Progenitor cell of endocrine pancreas (in vitro differentiated cells): ENCODE measurements at places on chromosomes 13 and 19. TPM values are rescaled to one million over a fixed set of nuclear protein-coding genes. Genes with fewer than 3 reads are reported as not detected.

GRCh38 chr13:59343993-59344822 lies 819.5 kb downstream of the DIAPH3 start:
- no peak for DNase-seq
- peaks cover 7% of the 10 kb centered on the region for H3K27me3 ChIP-seq
- peaks cover 20% of the 10 kb centered on the region for H3K4me1 ChIP-seq

GRCh38 chr13:73235385-73235784 lies 176.6 kb downstream of the KLF5 start:
- H3K4me1 ChIP-seq = no peaks in the 10 kb centered on the region
- no peak overlapping the region for H3K27ac ChIP-seq
- DNase-seq = no peak
- no peak overlapping the region for H3K4me3 ChIP-seq
- H3K27me3 ChIP-seq = no peaks in the 10 kb centered on the region

GRCh38 chr13:26320766-26321165 lies 66.8 kb downstream of the CDK8 start:
- peaks cover 11% of the 10 kb centered on the region for H3K4me1 ChIP-seq
- no peaks in the 10 kb centered on the region for H3K27me3 ChIP-seq

DNA sequence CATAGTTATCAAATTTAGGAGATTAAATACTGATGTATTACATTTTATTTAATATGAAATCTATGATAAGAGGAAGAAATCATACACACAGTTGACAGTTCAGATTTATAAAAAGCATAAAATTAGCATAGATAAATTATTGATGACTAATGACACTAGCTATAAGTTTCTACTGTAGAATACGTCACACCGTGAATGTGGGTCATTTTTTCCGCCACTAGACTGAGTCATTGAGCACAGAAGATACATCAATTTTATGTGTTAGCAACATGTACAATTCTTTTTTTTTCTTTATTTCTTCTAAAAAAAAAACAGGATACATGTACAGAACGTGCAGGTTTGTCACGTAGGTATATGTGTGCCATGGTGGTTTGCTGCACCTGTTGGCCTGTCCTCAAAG lies 22.2 kb downstream of the AP2S1 start:
- H3K4me3 ChIP-seq = no peak overlapping the region
- H3K4me1 ChIP-seq = no peaks in the 10 kb centered on the region
- peaks cover 10% of the 10 kb centered on the region for H3K27me3 ChIP-seq
- H3K27ac ChIP-seq = no peak overlapping the region
- DNase-seq = no peak
- peaks cover 2% of the 10 kb centered on the region for H3K36me3 ChIP-seq

DNA sequence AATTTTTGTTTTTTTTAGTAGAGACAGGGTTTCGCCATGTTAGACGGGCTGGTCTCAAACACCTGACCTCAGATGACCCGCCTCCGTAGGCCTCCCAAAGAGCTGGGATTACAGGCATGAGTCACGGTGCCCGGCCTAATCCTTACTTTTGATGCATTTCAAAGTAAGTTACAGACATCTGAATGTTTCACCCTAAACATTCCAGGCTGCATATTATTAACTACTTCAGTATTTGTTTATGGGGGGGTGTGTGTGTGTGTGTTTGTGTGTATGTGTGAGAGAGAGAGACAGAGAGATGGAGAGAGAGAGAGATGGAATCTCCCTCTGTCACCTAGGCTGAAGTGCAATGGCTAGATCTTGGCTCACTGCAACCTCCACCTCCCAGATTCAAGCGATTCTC lies 13.1 kb downstream of the SULT2B1 start:
- peaks cover 10% of the 10 kb centered on the region for H3K27me3 ChIP-seq
- no peak overlapping the region for H3K4me3 ChIP-seq
- DNase-seq = no peak
- no peaks in the 10 kb centered on the region for H3K36me3 ChIP-seq

Gene LRP3
- total RNA-seq = 50.1 and 51.2 TPM in 2 replicates

- no peak overlapping the region for H3K4me3 ChIP-seq
- no peaks in the 10 kb centered on the region for H3K4me1 ChIP-seq
- no peaks in the 10 kb centered on the region for H3K27me3 ChIP-seq
- H3K36me3 ChIP-seq = no peaks in the 10 kb centered on the region
- DNase-seq = no peak
Observed at GRCh38 chr19:33706631-33707030, 84.9 kb downstream of the CHST8 start.

Gene CACNG7
- total RNA-seq = 0.18 TPM in 1 of 2 replicates, not detected in the other

- peaks cover 69% of the 10 kb centered on the region for H3K27me3 ChIP-seq
- no peak overlapping the region for H3K4me3 ChIP-seq
- no peak overlapping the region for H3K27ac ChIP-seq
- H3K4me1 ChIP-seq = peaks cover 14% of the 10 kb centered on the region
Observed at GRCh38 chr19:43779820-43780219, 953 bp downstream of the KCNN4 start.

DNA sequence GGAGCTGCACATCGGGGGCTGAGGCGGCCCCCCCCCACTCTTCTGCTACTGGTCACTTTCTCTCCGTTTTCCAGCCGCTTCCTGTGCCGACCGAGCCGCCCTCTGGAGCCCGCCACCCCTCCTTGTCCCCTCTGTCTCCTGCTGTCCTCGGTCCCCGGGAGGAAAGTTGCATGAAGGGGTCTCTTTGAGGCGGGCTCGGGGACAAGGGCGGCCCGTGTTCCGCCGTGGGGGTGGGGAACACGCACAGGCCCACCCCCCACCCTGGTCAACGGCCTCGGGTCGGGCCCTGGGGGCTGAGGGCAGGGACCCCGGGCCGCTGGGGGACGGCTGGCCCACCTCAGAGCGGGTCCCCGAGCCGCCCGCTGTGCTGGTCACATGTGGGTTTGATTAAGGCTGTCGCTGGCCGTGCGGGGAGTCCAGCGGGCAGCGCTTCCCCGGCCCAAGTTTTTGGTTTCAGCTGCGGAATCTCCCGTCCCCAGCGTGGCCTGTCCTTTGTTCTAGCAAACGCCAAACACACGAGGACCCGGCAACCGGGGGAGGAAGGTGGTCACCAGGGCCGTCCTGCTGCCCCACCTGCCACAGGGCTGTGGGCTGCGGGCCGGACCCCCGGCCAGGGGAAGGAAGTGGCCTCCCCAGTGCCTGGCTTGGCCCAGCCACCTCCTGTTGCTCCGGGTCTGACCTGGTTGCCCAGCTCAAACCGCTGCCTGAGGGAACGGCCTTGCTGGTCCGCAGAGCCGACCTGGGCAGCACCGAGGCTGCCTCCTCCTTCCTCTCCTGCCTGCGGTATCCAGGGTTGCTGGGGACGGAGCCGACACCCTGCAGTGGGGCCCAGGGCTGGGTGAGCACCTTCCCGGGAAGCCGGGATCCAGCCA lies 1.9 kb downstream of the EFNA2 start:
- DNase-seq = no peak

Gene MIA
- total RNA-seq = 4.6 and 8.5 TPM in 2 replicates

DNA sequence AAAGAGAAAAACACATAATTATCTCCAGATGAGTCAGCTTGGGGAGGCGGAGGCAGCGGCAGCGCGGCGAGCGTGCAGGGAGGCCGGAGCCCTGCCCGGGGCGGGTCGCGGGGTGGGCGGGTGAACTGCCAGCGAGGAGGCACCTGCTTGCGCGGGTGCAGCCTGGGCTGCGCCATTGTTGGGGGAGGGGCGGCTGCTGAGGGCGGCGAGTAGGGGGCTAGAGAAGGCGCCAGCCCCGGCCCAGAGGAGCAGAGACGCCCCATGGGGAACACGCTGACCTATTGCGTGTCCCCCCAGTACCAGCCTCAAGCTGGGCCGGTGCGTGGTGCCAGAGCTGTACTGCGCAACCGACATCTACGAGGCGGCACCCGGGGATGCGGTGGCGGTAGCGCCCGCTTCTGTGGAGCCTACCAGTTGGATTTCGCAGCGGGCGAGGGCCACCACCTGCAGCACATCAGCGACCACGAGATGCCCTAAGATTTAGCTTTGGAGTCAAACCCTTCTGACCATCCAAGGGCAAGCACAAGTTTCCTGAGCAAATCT lies 16.7 kb downstream of the ZNF100 start:
- DNase-seq = no peak
- H3K4me3 ChIP-seq = no peak overlapping the region
- H3K27ac ChIP-seq = no peak overlapping the region
- H3K27me3 ChIP-seq = no peaks in the 10 kb centered on the region
- H3K4me1 ChIP-seq = no peaks in the 10 kb centered on the region

Gene ZMYM5
- total RNA-seq = 21.5 and 22.5 TPM in 2 replicates

- peaks cover 22% of the 10 kb centered on the region for H3K36me3 ChIP-seq
- H3K4me1 ChIP-seq = peaks cover 40% of the 10 kb centered on the region
- DNase-seq = no peak
- H3K27me3 ChIP-seq = no peaks in the 10 kb centered on the region
- peak overlapping the region; percentile 17 for H3K27ac ChIP-seq
Observed at GRCh38 chr19:47644743-47645482, 36.0 kb downstream of the BICRA start.

DNA sequence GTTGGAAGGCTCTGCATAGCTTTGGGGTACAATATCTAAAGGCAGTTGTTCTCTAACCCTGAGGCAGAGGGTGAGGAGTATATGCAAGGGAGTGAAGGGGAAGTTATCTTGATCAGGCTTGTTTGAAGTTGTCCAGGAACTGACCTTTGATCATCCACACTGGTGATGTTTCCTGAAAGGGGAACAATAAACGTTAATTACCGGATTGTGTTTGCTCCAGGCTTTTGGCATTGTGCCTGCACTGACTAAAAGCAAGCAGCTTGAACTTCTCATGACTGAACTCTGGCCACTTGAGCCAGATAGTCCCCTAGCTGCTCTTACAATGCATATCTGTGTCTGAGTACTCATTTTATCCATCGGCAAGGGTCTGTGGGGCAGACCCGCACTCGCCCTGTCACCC lies 27.0 kb upstream of the ZNF726 start:
- H3K4me1 ChIP-seq = no peaks in the 10 kb centered on the region
- no peak overlapping the region for H3K27ac ChIP-seq
- no peaks in the 10 kb centered on the region for H3K36me3 ChIP-seq
- H3K4me3 ChIP-seq = no peak overlapping the region
- no peaks in the 10 kb centered on the region for H3K27me3 ChIP-seq

DNA sequence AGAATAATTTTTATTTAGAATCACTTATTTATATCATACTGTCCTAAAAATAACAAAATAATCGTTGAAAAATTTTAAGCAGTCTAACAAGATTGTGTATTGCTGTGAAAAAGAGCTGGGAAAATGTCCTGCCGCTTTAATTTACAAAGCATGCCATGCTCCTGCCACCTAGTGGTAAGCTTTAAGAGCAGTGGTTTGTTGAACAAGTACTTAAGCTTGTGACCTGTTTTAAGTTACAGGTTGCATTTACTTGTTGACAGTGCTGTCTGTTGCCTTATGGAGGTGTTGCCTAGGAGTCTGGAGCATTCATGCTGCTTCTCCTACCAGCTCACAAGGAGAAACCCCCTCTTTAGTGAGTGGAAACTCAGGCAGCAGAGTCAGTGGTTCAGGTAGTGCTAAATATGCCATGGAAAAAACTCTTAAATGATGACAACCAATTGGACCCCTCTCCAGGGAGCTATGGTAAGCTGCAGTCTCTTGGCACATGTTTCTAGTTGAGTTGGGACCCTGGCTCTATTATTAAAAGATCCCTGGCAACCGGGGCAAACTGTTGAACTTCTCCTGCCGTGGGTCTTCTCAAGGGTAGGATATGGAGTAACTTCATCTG lies 68.4 kb downstream of the SPATA13 start:
- no peaks in the 10 kb centered on the region for H3K27me3 ChIP-seq
- H3K4me1 ChIP-seq = peaks cover 16% of the 10 kb centered on the region

DNA sequence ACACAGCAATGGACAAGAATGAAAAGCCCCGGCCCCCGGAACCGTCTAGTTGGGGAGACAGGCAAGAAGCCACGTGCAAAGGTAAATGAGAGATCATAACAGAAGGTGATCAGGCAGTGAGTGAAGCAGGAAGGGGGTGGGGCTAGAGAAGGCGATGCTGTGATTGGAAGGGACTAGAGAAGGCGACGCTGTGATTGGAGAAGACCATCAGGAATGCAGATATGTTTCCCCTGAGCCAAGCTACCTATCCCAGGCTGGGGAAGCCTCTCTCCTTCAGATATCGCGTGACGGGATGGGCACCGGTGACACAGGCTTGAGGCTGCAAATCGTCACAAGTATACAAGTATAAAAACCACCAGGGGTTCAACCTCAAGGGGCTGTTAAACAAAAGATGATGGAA lies 21.8 kb downstream of the DCAF15 start:
- H3K4me1 ChIP-seq = peaks cover 2% of the 10 kb centered on the region
- no peaks in the 10 kb centered on the region for H3K27me3 ChIP-seq
- H3K4me3 ChIP-seq = no peak overlapping the region
- DNase-seq = no peak
- H3K27ac ChIP-seq = peak overlapping the region; percentile 91

GRCh38 chr13:32659736-32660135 lies 73.5 kb downstream of the PDS5B start:
- H3K27me3 ChIP-seq = no peaks in the 10 kb centered on the region
- no peak for DNase-seq
- H3K27ac ChIP-seq = peak overlapping the region; percentile 59

GRCh38 chr13:99313941-99314340 lies 6.7 kb upstream of the GPR183 start:
- no peaks in the 10 kb centered on the region for H3K27me3 ChIP-seq
- H3K4me3 ChIP-seq = no peak overlapping the region
- no peak for DNase-seq
- peaks cover 18% of the 10 kb centered on the region for H3K36me3 ChIP-seq
- no peak overlapping the region for H3K27ac ChIP-seq
- peaks cover 4% of the 10 kb centered on the region for H3K4me1 ChIP-seq

- peaks cover 3% of the 10 kb centered on the region for H3K4me1 ChIP-seq
- peaks cover 51% of the 10 kb centered on the region for H3K27me3 ChIP-seq
- H3K4me3 ChIP-seq = no peak overlapping the region
- H3K27ac ChIP-seq = peak overlapping the region; percentile 78
Observed at GRCh38 chr13:110132225-110132982, 174.6 kb downstream of the COL4A1 start.

Gene APOC4
- not detected in 2 replicates for total RNA-seq

Gene ETV2
- total RNA-seq = 1.0 and 1.3 TPM in 2 replicates

Gene SLC27A5
- total RNA-seq = 9.4 and 9.9 TPM in 2 replicates

Gene ZBTB32
- not detected in 2 replicates for total RNA-seq

Gene ZNF677
- total RNA-seq = 51.9 and 57.5 TPM in 2 replicates

DNA sequence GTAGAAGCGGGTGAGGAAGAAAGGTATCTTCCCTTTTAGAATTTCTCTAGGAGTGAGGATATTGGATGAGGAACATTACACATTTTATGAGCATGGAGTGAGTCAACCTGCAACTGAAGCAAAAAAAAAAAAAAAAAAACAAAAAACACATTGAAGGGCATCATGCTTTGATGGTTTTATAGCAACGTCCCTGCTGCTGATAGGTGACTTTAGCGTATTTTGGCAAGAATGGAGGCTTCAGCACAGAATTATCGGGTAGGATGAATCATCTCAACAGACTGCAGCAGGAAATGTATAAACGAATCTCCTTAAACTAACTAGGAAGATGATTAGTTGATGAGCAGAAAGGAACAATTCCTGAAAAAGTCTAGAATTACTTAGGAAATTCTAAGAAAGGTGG lies 1359.6 kb upstream of the ATXN8OS start:
- no peaks in the 10 kb centered on the region for H3K4me1 ChIP-seq
- no peak overlapping the region for H3K27ac ChIP-seq
- no peak overlapping the region for H3K4me3 ChIP-seq
- no peak for DNase-seq

- H3K4me3 ChIP-seq = no peak overlapping the region
- H3K27me3 ChIP-seq = peaks cover 31% of the 10 kb centered on the region
- H3K36me3 ChIP-seq = no peaks in the 10 kb centered on the region
- H3K4me1 ChIP-seq = no peaks in the 10 kb centered on the region
Observed at GRCh38 chr19:39788244-39788643, 9.6 kb downstream of the LEUTX start.
